Activated T-helper 1 cell treated with anti-CD3 and anti-CD28 coated beads, Interleukin-2, amount 50 U/mL, for 16 hours (primary cell): ENCODE measurements at places on chromosomes 6 and 20.
A peak's percentile ranks its signal among the peaks of the same experiment; 100 is the strongest.

GRCh38 chr20:31835977-31836852 is 9.2 kb downstream of the FOXS1 start:
- no peak for DNase-seq

DNA sequence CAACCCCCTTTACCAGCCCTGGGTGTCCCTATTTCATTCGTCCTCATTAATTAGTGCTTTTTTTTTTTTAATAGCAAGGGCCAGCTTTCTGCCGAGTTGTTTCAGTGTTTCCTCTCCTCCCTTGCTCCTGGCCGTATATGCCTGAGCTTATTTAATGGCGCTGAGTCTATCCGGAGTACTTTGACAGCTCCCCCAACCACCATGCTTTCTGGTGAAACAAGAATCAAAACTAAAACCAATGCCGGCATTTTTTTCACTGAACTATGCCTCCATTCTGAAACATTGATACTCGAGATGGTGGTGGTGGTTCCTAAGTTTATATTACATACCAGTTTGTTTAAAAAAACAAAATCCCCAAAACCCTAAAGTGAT is 1.2 kb downstream of the DCBLD1 start:
- no peak for DNase-seq

- no peak for DNase-seq
These were observed 119.0 kb downstream of the EYA2 start for GRCh38 chr20:47013606-47014005.

GRCh38 chr6:110933912-110934311 is 24.6 kb upstream of the GTF3C6 start:
- DNase-seq, result no peak

- DNase-seq, result no peak
These were observed at the start of gene TMEM244 for GRCh38 chr6:129860908-129861665. Gene TMEM244, minus strand, starts transcription at chr6:129861315. Its CDS starts 127 bp downstream, at chr6:129861188.

GRCh38 chr20:51083447-51083846 is 60.5 kb upstream of the KCNG1 start:
- no peak for DNase-seq

- no peak for DNase-seq
These were observed 16.1 kb upstream of the RAB22A start for GRCh38 chr20:58293453-58293852.

DNA sequence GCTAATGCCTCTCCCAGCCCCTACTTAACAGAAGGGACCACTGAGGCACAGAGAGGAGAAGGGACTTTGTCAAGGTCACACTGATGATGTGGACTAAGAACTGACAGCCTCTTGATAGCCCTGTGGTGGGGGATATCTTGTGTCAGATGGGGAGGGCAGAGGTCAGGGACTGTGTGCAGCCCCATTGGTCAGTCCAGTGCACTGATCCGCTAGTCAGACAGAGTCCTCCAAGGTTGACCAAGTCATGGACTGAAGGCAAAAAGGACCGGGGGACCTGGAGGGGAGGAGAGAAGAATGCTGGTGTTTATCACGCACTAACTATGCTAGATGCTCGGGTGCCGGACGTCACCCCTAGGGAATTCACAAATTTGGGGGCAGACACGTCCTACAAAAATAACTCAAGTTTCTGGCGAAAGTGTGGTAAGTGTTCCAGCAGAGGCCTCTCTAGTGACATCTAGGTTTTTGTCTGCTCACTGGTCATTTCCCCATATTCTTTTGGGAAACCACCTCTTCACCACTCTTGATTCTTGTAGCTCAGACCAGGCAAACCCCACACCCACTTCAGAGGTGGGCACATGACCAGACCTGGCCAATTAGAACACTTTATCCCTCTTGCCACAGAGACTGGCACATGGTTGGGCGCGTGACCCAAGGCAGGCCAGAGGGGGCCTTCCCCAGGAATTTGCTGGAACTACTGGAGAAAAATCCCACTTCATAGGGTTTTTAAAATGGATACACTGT is 21.0 kb downstream of the TCF15 start:
- DNase-seq, result no peak

DNA sequence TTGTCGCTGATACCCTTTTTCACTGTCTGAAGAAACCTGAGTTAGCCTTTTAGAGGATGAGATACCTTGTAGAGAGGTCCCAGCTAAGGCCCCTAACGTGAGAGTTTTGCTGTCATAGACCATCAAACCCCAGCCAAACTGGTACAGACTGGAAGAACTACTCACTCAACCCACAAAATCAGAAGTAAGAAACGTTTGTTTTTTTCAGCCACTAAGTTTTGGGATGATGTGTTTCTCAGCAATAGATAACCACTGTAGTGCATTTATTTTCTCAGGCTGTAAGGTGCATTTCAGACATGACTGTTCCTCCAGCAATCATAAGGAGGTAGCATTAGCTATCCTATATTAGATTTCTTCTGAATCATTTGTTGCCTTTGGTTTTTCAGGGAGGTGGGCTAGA is 407.3 kb upstream of the FLRT3 start:
- no peak for DNase-seq

GRCh38 chr6:149050160-149050559 is 267.4 kb upstream of the TAB2 start:
- no peak for DNase-seq

GRCh38 chr20:38184101-38184500 is 19.0 kb upstream of the TGM2 start:
- no peak for DNase-seq

DNA sequence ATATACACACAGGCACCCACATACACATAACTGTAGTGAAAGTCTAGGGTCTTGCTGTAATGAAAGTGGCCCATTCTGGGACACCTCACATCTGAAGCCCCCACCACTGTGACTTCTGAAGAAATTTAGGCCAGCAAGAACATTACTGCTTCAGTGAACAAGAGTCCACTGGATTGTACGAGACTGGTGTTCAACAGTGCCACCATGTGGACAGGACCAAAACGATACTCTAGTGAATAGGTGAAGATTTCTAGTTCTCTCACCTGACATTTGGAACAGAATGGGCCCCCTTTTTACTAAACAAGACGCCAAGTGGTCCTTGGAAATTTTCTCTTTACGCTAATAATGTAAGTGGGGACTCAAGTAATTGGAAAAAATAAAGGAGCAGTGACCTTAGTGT is 156.9 kb downstream of the MAFB start:
- DNase-seq, result no peak

- DNase-seq, result no peak
These were observed 201.3 kb upstream of the SSTR4 start for GRCh38 chr20:22833851-22834250.

DNA sequence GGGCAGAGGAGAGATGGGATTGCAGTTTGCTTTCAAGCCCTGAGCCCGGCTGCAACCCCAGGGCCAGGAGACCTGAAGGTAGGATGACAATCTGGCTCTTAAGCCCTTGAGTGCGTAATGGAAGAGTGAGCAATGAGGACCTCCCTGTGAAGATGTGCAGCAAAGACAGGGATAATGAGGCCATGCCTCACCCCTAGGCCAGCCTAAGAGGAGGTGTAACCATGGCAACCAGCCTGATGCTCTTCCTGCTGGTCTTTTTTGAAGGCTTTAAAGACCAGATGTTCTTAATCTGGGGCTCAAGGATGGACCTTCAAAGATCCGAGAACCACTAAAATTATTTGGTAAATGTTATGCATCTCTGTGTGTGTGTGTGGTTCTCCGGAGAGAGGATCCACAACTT is 8.2 kb downstream of the ARHGAP40 start:
- DNase-seq, result no peak

DNA sequence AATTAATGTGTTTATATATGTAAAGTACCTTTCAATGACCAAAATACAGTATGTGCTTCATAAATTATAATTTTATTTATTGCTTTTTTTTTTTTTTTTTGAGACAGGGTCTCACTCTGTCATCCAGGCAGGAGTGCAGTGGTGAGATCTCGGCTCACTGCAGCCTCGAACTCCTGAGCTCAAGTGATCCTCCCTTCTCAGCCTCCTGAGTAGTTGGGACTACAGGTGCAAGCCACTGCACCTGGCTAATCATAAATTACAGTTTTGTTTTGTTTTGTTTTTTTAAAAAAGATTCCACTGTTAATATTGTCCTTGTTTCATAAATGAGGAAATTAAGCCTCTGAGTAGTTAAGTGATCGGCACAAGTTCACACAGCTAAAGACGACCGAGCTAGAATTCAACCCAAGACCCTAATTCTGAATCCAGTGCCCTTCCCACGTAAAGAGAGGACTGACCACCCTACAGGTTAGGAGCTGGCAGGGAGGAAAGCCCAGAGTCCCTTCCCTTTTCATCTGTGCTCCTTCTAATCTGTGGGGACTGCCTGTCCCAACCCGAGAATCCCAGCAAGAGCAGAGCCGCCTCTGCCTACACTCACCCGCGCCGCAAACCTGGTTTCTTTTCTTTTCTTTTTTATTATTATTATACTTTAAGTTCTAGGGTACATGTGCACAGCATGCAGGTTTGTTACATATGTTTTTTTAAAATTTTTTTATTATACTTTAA is 8.5 kb upstream of the GDF5 start:
- DNase-seq, result no peak

- DNase-seq, result no peak
These were observed 25.8 kb upstream of the RPP40 start for GRCh38 chr6:5029609-5030008.

- no peak for DNase-seq
These were observed 146.9 kb downstream of the TBC1D7 start for GRCh38 chr6:13181393-13181792.

DNA sequence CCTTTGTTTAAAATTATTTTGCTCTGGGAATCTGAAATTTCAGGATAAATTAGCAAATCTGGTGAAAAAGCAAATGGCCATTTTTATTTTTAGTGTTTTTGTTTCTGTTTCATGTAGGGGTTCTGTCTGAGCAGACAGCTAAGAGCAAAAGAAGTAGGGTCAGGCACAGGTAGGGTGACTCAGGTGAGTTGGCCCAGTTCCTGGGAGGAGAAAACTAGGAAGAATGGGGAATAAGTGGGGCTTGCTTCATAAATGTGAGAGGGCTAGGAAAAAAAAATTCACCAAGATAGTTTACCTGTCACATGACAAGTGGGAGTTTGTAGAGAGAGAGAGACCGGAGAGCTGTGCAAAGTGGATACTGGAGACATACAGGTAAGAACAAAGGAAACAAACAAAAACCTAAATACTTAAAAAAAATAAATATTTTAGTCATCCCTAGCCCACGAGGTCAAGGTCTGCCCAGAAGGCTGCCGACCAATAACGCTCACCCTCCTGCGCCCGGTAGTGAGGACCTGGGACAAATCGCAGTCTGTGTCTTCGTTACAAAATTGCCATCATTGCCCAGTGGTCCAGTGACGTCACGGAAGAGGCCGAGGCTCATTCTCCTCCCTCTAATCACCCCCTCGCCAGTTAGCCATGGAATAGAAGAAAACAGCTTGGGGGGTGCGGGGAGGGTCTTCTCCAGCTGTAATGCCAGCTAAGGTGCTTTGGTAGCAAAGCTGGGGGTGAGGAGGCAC is 2.3 kb downstream of the THBD start:
- DNase-seq, result no peak

GRCh38 chr6:13434777-13435176 is 52.6 kb downstream of the GFOD1 start:
- no peak for DNase-seq

GRCh38 chr6:139549561-139550070 is 175.2 kb upstream of the CITED2 start:
- DNase-seq, result no peak

DNA sequence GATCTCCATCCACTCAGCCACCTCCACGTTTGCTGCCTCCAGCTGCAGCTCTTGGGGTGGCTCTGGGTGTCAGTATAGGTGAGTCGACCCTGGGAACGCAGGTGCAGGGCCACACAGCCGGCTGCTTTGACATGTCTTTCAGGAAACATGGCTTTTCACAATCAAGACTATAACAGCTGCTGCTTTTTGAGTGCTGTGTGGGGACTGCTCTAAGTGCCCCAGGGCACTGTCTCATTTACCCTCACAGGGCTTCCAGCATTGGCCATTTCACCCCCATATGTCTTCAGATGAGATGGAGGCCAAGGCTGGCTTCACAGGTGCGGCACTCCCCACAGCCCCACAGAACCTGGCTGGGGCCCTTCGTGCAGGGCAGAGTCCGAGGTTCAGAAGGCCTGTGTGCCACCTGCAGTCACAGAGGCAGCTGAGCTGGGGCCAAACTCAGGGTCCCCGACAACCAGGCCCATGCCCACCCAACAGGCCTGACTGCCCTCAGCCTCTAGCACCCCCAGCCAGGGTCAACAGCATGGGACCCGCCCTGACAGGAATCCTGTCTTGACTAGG is 14.9 kb upstream of the CST7 start:
- DNase-seq, result no peak

- DNase-seq, result no peak
These were observed 59.7 kb upstream of the SNX9 start for GRCh38 chr6:157763129-157763903.

DNA sequence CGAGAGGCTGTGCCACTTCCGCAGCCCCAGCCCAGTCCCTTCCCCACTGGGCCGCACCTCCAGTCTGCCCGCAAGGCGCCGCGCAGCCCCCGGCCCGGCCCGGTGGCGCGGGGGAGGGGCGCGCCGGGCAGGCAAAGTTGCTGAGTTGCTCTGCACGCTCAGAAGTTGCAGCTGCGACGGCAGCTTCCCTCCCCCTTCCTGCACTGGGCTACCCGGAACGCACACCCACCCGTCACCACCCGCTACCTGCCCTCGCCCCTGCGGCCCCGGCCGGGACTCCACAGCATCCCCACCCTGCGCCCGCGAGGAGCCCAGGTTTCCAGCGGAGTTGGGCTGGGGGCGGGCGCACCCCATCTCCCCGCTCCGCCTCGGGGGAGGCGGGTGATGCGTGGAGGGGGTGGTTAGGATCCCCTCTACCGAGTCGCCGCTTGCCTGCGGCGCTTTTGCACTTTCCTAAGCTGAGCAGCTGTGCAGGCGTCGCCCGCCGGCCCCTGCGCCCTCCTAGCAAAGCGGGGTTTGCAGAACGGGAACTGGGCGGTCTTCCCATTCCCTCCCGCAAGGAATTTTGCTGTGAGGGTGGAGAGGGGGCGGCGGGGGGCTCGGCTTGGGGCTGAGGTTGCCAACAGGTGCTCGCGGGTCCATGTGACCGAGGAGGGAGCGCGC is 55.9 kb upstream of the RREB1 start:
- peak; percentile 17 for DNase-seq

DNA sequence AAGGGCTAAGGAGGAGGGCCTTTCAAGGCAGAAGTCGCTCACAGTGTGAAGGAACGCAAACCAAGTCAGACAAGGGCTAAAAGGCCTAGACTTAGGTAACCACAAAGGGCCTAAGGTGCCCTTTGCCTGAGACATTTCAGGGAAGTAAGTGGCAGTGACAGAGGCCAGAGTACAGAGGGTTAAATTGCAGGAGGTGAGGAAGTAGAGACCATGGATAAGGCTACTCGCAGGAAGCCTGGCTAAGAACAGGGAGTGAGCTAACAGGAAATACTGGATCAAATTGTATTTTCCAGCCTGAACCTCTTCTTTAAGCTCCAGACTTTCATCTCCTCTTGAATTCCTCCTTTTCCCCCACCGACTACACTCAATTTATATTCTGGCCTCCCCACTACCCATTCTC is 16.6 kb downstream of the ZHX3 start:
- DNase-seq, result no peak
